ENCODE measurements at places on chromosomes 2 and 18. TPM values are rescaled to one million over a fixed set of nuclear protein-coding genes. Genes with fewer than 3 reads are reported as not detected.

- DNase-seq = no peak
Observed at GRCh38 chr18:10035281-10035991, 121.6 kb downstream of the VAPA start.

DNA sequence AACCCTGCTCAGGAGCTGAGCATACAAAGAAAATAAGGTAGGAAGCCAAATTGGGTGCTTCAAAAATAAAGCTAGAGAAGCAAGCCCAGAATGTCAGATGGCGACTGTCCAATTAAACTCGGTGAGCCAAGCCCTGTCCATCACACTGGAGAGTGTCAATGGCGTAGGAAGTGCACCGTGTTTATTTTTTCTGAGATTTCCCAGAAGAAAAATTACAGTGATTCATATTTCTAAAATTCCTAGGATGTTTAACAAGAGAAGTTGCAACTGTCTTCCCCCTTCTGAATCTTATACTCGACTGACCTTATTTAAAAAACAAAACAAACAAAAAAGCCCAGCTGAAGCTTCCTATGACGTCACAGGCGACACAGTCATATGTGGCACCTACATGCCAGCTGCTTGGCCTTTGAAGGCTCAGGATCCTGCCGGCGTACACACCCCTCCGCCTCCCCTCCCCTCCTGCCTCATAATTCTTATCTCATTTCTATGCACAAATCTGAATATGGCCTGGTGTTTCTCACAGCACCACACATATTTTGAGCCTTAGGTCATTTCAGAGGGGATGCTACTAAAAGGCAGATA, 60.8 kb downstream of the MBP start:
- DNase-seq = no peak

DNA sequence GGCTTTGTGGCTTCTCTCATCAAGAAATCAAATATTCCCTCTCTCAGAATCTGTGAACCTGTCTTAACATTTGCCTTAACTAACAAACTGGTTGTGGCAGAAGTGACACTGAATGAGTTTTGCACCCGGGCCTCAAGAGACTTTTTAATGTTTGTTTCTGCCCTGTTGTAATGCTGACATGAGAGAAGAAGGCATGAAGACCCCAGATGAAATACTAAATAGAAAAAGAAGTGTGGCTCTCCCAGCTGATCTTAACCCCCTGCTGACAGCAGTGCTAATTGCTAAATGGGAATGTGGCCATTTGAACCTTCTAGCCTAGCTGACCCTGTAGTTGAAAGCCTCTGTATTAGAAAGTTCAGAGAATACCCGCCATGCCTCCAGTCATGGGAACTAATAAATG, 261.2 kb downstream of the CTNNA2 start:
- DNase-seq = no peak

DNA sequence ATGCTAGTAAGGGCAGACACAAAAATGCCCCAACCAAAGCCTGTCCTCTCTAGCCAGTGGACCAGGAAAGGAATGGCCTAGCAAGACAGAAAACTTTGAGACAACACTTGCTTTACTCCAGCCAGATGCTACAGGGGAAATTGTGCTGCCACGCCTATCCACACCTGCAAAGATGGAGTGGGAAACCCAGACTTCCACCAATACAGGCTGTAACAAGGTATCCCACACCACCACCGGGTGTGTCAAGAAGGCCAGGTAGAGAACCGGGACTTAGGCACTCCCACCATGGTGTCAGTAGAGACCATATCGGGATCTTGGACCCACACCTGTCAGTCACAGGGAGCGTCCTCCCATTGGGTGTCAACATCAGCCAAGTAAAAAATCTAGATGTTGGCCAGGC, 16.2 kb upstream of the ESPNL start:
- DNase-seq = no peak

The CPS1 gene
- total RNA-seq = 2.2 TPM
